Prostate gland (tissue), 2 donors: ENCODE measurements at places on chromosomes 6 and 20.

- DNase-seq: no peak
Measured at GRCh38 chr6:103011605-103012004, 1618.1 kb downstream of the GRIK2 start.

DNA sequence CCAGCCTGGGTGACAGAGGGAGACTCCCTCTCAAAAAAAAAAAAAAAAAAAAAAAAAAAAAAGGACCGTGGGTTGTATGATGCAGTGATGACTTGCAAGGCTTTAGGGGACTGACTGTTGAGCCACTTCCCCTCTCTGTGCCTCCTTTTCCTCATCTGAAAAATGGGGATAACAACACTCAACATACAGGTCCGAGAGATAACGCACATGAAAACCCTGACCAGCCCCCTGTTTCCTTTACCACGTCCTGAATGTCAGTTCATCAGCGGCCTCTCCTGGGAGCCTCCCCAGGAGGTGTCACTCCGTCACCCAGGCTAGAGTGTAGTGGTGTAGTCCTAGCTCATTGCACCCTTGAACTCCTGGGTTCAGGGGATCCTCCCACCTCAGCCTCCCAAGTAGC lies 3.9 kb downstream of the SLA2 start:
- no peak for DNase-seq

DNA sequence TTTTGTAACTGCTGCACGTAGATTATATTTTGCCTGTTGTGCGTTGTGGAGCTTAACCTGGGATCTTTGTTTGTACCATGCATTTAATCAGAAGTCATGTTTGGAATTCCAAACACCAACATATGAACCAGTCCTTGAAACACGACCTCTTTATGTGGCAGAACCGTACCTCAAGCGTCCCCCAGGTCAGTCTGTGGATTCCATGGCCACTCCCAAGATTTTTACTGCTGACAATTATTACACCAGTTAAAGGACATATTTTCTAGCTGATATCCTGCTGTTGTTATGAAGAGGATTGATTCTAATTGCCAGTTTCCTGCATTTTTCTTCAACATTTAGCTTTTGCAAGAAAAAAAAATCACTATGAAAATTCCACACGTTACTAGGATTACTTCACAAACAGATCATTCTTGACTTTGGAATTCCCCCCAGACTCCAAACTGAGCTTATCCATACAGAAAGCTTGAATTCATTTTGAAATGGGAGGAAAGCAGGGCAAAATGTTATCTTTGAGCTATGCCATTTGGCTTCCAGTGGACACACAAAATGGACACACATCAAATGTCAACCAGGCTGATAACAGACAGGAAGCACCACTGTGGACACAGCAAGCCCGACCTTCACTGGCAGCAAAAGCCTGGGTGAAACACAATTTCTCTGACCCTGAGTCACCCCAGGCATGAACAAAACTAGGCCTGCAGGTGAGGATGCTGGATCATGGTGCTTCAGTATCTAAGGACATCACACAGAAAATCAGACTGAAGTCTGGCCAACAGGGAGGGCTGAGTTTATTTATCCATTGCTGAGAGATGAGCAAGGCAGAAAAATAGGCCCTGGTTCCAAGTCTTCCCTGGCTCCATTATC lies 542.9 kb upstream of the JAG1 start:
- no peak for DNase-seq

GRCh38 chr6:14763616-14764015 lies 482.3 kb upstream of the JARID2 start:
- DNase-seq: no peak

- no peak for DNase-seq
Measured at GRCh38 chr6:29981211-29981812, 39.0 kb downstream of the HLA-A start.

- DNase-seq: no peak
Measured at GRCh38 chr20:57469418-57470211, 55.3 kb downstream of the CTCFL start.

GRCh38 chr6:144364782-144365181 lies 79.6 kb downstream of the UTRN start:
- no peak for DNase-seq

DNA sequence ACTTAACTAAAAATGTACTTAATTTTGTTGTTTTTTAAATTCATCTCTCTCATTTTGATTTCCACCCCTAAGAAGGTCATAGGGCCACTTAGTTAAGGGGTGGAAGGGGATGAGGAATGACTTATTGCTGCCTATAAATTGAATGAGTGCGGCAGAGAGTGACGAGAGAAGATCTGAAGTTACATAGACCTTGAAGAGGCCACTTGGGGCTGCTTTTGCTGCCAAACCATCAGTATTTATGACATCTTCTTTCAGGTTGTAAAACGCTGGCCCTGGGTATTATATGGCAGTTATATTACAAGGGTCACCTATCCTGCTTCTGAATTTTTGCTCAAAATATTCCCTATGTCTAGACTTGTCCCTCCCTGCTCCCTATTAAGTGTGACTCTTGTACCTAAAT lies 119.6 kb upstream of the RIMS1 start:
- DNase-seq: no peak

- DNase-seq: peak; percentile 13
Measured at GRCh38 chr6:129370268-129370916, 339.6 kb downstream of the ARHGAP18 start.

DNA sequence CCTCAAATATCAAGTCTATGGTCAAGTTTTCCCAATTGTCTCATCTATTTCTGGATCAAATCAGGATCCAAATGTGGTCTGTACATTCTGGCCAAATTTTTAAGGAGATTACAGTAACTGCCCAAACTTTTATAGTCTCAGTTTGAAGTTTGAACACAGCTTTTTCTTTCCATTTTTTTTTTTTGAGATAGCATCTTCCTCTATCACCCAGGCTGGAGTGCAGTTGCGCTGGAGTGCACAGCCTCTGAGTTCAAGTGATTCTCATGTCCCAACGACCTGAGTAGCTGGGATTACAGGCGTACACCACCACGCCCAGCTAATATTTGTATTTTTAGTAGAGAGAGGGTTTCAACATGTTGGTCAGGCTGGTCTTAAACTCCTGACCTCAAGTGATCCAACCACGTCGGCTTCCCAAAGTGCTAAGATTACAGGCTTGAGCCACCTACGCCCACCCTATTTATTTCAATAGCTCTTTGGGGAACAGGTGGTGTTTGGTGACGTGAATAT lies 84.9 kb upstream of the CARMIL1 start:
- DNase-seq: no peak

DNA sequence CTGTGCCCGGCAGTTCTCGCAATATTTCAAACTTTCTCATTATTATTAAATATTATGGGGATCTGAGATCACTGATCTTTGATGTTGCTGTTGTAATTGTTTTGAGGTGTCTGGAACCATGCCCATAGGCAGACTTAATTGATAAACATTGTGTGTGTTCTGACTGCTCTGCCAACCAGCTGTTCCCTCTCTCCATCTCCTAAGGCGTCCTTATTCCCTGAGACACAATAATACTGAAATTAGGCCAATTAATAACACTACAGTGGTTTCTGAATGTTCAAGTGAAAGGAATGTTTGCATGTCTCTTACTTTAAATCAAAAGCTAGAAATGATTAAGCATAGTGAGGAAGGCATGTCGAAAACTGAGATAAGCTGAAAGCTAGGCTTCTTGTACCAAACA lies 7.6 kb downstream of the MAPK14 start:
- DNase-seq: no peak

GRCh38 chr20:39645131-39645530 lies 683.0 kb downstream of the DHX35 start:
- DNase-seq: no peak

GRCh38 chr6:20997143-20997769 lies 463.0 kb downstream of the CDKAL1 start:
- DNase-seq: no peak

DNA sequence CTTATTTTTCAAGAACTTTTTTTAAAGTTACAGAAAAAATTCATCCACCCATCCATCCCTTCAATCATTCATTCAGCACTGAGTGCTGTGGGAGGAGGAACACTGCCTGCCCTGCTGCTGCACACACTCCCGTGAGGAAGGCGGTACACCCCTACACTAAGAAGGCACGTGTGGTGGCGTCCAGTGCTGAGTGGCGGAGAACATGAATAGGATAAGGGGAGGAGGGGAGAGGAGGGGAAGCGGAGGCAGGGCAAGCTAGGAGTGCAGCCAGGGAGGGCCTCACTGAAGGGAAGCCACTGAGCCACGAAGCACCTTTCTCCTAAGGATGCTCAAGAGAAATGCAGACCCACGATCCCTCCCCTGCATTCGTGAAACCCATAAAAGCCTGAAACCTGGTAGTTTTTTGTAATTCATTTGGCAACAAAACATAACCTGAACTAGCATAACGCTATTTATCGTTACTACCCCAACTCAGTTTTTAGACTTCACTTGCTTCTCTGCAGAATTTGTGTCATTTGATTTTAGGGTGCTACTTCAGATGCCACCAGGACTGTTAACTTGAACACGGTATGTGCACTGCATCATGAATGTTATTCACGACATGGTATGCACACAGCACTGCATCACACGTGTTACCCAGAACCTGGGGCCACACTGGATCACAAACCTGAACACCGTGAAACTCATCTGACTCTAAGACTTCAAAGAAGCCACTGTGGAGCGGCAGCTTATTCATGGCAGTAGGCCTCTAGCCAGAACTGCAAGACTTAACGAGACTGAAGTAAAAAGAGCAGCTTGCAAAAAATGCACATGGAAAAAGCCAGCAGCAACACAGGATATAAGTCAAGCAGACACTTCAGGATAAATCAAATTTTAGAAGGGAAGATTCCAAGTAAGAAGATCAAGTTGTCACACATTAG lies 3.5 kb downstream of the RNASET2 start:
- DNase-seq: no peak

DNA sequence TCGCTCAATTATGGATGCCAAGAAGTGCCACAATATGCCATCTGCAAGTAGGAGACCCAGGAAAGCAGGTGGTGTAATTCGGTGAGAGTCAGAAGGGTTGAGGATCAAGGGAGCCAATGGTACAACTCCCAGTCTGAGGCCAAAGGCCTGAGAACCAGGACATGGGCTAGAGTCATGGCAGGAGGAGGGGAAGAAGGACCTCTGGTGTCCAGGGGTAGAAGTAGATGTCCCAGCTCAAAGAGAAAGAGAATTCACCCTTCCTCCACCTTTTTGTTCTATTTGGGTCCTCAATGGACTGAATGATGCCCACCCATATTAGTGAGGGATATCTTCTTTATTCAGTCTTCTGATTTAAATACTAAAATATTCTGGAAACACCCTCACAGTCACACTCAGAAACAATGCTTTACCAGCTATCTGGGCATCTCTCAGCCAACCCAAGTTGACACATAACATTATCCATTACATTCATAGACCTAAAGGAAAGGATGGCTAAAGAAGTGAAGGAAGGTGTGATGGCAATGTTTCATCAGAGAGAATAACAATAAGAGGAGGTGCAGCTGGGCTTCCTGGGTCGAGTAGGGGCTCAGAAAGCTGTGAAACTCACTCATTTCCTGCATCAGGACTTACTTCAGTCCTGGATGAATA lies 21.2 kb upstream of the HLA-DQA1 start:
- no peak for DNase-seq

- no peak for DNase-seq
Measured at GRCh38 chr6:17505062-17505476, 95.0 kb upstream of the FAM8A1 start.

DNA sequence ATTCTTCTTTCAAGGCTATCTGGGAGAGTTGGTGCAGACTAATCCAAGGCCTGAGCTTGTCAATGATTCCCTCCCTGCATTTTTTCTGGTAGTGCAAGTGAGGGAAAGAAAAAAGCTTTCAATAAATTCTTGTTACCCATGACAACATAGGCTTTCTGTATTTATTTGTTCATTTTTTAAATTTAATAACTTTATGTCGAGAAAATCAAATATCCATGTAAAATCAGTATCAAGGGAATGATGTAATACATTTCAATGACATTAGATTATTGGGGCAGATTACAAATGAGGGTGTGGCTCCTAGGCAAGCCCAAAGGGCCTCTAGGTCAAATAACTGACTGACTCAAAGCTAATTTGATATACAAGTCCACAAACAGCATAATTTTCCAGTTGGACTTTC lies 104.0 kb downstream of the GJA1 start:
- no peak for DNase-seq

DNA sequence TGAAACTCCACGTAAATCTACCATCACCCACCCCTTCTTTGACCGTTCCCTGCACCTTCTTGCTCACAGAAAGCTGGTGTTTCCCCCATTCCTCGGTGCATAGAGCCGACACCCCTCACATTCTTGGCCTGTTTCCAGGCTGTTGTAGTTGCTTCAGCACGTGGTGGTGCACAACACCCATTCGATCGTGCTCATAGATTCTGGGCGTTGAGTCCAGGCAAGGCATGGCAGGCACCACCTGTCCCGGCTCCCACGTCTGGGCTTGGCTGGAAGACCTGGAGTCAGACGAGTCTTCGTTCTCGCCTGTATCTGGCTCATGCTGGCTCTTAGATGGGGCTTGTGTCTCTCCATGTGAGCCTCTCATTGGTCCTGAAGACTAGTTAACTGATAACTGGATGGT lies 100.6 kb downstream of the FAM120B start:
- no peak for DNase-seq

- no peak for DNase-seq
Measured at GRCh38 chr20:59217173-59217572, 53.6 kb downstream of the ZNF831 start.

GRCh38 chr6:78153976-78154375 lies 501.1 kb downstream of the MEI4 start:
- no peak for DNase-seq

DNA sequence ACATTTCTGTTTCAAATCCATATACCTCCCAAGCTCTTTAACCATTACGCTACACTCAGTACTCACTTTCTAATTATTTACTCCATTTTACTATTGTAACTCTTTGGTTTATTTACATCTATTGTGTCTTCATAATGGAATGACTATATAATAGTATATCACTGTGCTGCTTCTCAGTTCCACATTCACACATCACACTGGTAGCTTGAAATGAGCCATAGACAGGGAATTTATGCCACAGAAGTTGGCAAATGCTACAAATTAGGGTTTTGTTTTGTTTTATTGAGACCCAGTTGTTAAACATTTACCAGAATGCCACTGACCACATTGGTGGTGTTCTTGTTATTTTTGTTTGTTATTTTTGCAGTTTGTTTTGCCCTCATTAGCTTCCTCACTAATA lies 213.9 kb downstream of the KCNQ5 start:
- no peak for DNase-seq

- DNase-seq: no peak
Measured at GRCh38 chr20:2535711-2536559, 438 bp upstream of the TMC2 start.

GRCh38 chr6:129911732-129912131 lies 50.6 kb upstream of the TMEM244 start:
- no peak for DNase-seq

DNA sequence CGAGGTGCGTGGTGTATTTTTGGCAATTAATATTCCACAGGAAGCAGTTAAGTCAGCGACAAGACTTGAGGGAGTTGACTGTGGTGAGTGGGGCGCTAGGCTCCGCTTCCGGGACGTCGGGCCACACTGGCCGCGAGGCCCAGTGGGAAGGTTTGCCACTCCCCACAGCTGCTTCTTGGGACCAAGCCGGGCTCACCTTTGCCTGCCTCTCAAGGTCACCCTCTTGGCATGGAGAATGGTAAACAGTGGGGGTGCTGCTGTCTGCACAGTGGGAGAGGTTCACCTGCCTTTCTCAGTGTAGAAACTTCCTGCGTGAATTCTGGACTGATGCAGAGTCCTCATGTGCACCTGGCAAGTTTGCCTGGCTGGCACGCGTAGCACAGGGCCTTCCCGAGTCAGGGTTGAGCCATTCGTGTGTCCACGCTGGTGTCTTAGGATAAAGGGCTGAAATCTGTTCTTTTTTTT lies 6.4 kb downstream of the OSBPL2 start:
- DNase-seq: no peak

GRCh38 chr20:18307301-18307700 lies 19.0 kb downstream of the ZNF133 start:
- no peak for DNase-seq

GRCh38 chr6:30122515-30122914 lies 9.6 kb upstream of the TRIM31 start:
- DNase-seq: no peak
